NCI-H1417 (cell line): ENCODE measurements at places on chromosomes 16 and 17.
A peak's percentile ranks its signal among the peaks of the same experiment; 100 is the strongest.

GRCh38 chr17:54494721-54495715 is 405.6 kb upstream of the TOM1L1 start:
- no peak for DNase-seq

- DNase-seq = no peak
Observed at GRCh38 chr17:17186051-17186450, 20.1 kb downstream of the PLD6 start.

- no peak for DNase-seq
Observed at GRCh38 chr16:72873044-72873443, 174.9 kb downstream of the ZFHX3 start.

- DNase-seq = no peak
Observed at GRCh38 chr17:62809656-62810055, 1.5 kb upstream of the MARCHF10 start.

GRCh38 chr16:50694206-50694605 is 800 bp downstream of the NOD2 start:
- DNase-seq = no peak

- no peak for DNase-seq
Observed at GRCh38 chr17:37082311-37082860, 133.6 kb downstream of the AATF start.

DNA sequence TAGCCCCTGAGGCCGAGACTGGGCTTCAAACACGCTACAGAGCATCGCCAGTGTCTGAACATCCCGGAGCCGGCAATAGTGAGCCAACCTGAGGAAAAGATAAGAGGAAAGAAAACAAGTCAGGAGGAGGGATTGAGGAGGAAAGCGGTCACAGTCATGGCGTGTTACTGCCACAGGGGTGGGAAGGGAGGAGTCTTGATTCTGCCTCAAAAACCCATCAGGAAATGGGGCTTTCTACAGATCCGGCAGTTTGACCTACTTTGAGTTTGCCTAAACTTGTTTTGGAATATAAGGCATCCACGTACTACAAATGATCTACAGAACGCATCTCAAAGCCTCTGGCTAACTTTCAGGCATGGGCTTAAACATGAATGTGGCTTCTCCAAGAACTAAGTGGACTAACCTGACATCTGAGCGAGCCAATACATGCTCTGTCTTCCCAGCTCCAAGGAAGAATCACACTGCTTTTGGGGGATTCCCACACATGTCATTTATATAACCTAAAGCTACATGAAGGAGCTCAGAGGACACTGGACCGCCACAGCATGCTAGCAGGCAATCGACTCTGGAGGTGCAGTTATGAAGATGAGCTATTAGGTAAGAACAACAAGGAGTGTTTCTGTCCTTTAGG is 96.6 kb downstream of the WDR59 start:
- no peak for DNase-seq

DNA sequence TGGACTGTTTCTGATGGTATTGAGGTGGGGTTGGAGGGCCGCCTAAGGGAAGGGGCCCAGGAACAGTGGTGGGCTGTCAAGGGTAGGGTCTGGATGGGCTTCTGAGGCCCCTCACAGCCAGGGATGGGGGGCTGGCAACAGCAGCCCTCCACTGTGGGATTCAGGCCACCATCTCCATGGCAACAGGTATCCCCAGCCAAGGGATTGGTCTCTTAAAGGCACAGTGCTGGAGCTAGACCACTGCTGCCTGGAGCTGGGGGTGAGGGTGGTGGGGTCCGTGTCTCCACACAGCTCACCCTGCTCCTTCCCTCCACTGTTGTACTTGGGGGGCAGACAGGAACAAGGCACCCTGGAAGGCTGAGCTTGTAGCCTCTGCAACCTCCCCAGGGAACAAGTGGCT is 41.8 kb downstream of the PSME3IP1 start:
- no peak for DNase-seq

- no peak for DNase-seq
Observed at GRCh38 chr17:66541461-66542128, 239.2 kb downstream of the PRKCA start.

DNA sequence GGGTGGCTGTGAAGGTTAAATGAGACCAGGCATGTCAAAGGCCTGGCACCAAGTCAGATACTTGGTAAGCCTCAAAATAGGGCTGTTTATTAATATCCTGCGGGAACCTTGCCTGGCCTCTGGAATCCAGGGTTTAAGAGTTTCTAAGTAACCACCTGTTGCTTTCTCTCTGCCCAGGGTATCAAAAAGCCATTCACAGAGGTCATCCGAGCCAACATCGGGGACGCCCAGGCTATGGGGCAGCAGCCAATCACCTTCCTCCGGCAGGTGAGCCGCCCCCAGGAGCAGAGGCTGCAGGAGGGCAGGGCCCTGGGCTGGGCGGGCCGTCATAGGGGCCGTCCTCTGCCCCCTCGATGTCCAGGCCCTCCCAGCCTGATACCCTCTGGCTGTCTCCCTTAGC is 13.3 kb downstream of the GPT2 start:
- DNase-seq = no peak

GRCh38 chr17:80632046-80632581 is 87.5 kb downstream of the RPTOR start:
- no peak for DNase-seq

DNA sequence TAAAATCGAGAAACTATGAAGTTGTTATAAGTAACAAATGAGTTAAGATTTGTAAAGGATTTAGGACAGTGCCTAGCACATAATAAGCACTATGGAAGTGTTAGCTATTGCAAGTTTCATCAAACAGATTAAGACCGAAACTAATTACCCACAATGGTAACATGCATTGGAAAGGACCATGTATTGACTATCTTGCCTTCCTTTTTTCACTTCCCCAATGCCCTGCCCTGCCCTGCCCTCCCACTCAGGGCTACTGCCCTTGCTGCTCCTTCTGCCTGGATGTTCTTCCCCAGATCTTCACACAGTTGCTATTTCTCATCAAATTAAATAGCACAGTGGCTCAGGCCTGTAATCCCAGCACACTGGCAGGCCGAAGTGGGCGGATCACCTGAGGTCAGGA is 202.1 kb upstream of the PSMD7 start:
- DNase-seq = no peak

DNA sequence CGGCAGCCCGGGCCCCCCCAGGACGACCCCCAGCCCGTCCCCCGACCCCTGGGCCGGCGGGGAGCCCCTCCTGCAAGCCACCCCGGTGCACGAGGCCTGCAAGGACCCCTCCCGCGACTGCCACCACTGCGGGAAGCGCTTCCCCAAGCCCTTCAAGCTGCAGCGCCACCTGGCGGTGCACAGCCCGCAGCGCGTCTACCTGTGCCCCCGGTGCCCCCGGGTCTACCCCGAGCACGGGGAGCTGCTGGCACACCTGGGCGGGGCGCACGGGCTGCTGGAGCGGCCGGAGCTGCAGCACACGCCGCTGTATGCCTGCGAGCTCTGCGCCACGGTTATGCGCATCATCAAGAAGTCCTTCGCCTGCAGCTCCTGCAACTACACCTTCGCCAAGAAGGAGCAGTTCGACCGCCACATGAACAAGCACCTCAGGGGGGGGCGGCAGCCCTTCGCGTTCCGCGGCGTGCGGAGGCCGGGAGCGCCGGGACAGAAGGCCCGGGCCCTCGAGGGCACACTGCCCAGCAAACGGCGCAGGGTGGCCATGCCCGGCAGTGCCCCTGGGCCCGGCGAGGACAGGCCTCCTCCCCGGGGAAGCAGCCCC is 15.6 kb upstream of the ZFPM1 start:
- DNase-seq = peak; percentile 68

DNA sequence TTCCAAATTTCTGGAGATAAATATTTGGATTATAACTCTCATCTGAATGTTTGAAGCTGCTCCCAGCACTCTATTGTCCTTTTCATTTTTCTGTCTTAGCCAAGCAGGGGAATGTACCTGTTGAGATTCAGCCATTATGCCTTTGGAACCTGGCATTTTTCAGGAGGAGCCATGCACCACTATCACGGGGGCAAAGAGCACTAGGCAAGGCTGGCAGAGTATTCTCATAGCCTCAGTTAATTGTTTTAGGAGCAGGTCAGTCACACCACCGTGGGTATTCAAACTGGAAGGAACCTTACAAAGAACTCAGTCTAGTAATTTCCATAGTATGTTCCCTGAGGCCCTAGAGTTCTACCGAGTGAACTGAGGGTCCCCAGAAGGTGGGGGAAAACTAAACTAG is 348.9 kb downstream of the TMEM114 start:
- no peak for DNase-seq

DNA sequence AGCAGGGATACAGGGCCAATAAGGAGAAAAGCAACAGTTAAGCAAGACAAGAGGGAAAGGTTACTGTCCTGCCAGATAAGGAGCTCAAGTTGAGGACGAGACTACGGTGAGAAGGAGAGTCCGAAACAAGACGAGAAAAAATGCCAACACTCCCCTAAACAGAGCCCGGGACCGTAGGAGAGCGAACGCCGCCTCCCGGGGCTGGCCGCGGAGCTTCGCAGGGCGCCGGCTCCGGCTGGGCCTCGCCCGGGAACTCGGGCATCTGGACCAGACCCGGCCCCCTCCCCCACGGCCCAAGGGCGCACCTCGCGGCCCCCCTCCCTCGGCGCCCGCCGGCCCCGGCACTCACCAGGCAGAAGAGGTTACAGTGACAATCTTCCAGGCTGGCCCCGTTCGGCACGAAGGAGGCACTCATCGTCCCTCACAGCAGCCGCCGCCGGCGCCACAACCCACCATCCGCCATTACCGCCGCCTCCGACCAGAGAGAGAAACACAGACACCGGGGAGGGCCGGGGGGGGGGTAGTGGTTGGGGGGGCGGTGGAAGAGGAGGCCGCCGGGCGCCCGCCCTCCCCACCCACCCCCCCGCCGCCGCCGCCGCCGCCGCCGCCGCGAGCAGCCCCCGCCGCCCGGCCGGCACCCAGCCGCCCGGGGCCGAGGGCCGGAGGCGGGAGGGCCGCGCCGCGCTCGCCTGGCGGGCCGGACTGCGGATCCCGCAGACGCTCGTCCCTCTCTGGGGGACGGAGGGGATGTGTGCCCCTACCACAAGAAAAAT is at the start of gene MED13:
Gene MED13, minus strand, starts transcription at position 488 of the 773 bp plus-strand sequence. Its CDS starts 73 bp downstream, at position 415.
- peak; percentile 57 for DNase-seq

DNA sequence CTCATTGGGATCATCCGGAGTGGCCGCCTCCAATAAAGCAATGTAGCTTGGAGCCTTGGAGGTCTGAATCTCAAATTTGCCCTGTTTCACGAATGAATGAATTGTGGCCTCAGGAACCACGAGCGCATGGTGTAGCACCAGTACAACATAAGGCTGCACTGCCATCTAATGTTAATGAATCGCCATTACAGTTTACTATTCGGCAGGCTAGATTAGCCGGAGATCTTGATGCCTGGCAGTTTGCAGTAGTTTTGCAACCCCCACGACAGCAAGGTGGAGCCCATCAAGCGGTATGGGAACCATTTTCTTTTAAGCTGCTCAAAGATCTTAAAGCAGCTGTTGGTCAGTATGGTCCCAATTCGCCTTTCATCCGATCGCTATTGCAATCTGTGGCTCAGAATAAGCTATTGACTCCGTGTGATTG is 18.8 kb downstream of the ALOX15B start:
- peak; percentile 54 for DNase-seq

DNA sequence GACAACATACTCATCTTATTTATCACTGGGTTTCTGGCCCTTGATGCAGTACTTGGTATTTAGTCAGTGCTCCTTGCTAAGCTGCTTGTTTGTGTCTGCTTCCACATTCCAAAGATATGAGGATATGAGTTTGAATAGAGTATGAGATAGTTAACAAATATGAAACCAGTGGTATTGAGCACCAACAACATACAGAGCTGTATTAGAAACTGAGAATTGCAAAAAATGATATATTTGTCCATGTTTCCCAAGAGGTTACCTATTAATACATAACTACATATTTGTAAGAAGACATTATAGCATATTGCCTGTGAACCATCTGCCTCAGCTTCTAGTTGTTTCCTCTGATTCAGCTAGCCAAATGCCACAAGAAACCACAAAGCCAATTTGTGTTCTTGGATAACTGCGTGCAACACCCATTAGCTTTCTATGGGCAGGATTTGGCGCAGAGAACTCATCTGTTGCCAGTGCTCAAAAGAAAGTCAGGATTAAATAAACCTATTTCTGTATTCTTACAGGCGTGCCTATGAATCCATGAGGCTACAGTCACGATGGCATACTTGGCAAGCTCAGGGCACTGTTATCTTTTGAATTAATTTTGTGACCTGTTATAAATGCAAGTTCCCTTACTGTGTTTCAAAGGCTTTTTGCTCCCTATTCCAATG is 194.4 kb downstream of the MAP2K6 start:
- no peak for DNase-seq

- no peak for DNase-seq
Observed at GRCh38 chr17:74892013-74892841, 1.2 kb downstream of the FADS6 start.

- no peak for DNase-seq
Observed at GRCh38 chr17:76150712-76151622, 9.9 kb upstream of the FOXJ1 start.

DNA sequence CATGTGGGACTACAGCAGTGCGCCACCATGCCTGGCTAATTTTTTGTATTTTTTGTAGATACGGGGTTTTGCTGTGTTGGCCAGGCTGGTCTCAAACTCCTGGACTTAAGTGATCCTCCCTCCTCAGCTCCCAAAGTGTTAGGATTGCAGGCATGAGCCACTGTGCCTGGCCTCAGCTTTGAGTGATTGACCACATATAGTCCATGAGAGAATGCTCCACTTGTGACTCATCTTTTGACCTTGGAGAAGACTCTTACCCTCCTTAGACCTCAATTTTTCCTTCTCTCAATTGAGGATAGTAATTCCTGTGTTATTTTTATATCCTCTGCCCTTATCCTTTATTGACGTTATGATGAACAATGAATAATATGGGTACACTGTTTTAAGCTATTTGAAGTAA is 30.9 kb upstream of the DUSP14 start:
- DNase-seq = no peak

DNA sequence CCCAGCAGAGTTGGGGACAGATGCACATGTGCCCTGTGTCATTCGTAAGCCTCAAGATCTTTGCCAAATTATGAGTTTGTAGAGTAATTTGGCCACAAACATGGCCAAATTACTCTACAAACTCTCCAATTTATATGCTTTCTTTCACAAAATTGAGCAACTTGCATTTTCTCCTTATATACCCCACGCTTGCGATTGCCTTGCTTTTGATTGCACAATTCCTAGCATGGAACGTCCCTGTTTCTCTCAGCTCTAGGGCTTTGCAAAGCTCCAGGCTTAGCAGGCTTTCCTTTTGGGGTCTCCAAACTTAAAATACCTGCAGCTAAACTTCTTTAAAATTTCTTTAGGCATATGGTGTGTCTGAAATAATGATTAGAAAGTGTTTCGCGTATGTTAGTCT is 28.5 kb upstream of the MAF start:
- no peak for DNase-seq

DNA sequence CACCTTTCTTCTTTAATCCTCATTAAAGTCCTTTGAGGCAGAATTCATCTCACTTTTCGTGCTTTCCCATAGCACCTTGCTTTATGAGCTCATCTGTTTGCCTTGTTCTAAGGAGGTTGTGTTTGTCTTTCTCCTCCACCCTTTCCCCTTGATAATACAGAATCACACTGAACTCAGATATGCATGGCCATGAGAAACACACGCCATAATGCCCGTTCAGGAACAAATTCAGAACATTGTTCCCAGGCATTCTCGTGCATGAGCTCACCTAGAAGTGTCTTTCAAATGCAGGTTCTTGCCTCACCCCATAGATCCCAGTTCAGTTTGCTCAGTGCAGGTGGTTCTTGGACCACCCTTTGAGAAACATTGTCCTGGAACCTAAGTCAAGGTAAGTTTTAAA is 71.1 kb downstream of the TMEM114 start:
- no peak for DNase-seq
